ENCODE measurements at places on chromosomes 11 and 22. TPM values are rescaled to one million over a fixed set of nuclear protein-coding genes. Genes with fewer than 3 reads are reported as not detected.

GRCh38 chr22:50530877-50531545 is 1.2 kb upstream of the TYMP start:
- peak; percentile 98 for DNase-seq

- DNase-seq, result no peak
These were observed 112.0 kb upstream of the E2F8 start for GRCh38 chr11:19352771-19353160.

GRCh38 chr11:121626980-121627379 is 174.2 kb upstream of the SORL1-AS1 start:
- DNase-seq, result no peak

GRCh38 chr11:823441-824291 is 4.1 kb upstream of the CRACR2B start:
- DNase-seq, result no peak

GRCh38 chr11:17721242-17721999 is 2.0 kb downstream of the MYOD1 start:
- no peak for DNase-seq

DNA sequence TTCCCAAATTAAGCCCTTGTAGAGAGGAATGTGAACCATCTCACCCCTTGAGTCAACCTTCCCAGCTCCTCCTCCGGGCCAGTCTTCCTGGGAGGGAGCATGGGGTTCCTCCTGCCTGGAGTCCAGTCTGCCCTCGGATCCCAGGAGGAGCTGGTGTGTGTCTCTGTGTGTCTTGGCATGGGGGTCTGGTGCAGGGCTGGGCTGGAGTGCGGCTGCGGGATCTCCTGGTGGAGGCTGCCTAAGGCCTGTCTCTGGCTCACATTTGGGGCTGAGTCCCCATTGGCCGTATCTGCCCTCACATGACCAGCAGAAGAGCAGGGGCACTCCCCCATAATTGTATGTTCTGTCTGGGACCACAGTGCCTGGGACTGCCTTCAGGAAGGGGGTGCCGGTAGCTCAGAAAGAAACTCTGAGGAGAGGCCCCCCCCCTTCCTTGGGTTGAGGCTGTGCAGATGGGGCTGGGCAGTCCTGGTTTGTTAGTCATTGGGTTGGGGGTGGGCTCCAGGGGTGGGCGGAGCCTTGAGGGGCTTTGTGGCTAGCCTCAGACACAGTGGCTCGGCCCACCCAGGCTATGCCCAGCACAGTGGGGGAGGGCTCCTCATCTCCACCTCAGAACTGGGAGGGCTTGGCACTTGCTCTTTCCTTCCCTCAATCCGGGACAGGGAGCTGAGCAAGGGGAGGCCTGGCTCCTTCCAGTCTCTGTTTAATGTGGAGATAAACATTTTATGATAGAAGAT is 2.9 kb downstream of the C1QTNF5 start:
- peak; percentile 59 for DNase-seq

DNA sequence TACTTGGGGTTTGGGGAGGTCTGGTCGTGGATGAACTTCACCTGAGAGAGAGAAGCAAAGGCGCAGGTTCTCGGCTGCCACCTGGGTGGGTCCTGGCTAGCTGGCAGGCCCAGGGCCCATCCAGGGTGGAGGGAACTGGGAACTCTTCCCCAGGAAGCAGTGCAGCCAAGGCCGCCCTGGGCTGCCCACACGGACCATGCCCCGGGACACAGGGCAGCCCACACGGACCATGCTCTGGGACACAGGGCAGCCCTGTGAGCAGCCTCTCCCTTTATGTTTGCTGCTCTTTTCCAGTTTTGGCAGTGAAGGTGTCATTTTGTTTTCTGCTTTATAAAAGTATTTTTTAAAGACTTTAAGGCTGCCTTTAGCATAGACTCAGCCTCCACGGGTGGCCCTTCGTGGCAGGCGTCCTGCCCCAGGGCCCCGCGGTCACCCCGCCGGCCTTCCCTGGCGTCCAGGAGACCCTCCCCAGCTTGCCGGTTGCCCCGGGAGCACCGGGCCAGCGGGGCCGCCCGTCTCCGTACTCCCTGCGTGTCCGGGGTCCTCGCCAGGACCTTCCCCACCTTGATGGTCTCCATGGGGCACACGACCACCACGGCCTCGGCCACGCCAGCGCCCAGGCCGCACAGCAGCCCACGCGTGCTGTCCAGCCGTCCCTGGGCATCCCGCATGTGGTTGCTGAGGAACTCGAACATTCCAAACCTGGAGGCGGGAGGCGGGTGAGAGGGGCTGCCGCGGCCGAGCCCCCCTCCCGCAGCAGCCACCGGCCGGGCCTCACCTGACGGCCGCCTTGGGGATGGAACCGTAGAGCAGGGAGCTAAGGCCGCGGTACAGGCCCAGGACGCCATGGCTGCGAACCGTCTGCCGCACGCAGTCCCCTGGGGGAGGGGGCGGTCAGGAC is 1.1 kb downstream of the SLC25A1 start:
- DNase-seq, result no peak

DNA sequence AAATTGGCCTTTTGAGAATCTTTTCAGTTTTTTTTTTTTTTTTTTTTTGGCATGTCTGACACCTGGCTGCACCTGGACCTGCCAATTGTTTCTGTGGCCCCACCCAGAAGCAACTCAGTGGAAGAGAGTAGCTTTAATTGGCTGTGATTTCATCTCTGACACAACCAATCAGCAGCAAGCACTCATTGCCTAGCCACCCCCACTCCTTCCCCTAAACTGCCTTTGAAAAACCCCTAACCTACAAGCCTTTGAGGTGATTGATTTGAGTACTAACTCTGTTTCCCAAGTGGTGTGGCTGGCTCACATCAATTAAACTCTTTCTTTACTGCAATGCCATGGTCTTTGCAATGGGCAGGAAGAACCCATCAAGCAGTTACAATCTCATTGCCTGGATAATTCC is 98.2 kb upstream of the CHORDC1 start:
- no peak for DNase-seq

DNA sequence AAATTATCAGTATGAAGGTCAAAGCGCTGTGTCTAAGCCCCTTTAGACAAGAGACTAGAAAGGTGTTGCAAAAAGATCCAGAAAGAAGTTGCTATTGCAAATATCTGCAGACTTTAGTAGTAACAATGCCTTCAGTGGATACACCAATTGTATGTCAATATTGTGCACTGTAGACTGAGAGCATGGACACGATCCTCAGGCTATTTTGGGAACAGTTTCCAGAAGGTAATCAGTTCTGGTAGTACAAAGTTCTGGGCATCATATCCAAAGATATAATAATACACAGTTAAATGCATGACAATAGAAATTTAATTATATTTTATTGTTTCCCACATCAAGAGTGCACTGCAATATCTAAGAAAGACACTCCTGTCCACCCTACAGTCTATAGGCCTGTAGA is 84.1 kb upstream of the LUZP2 start:
- no peak for DNase-seq

GRCh38 chr22:20953668-20954500 is 13.2 kb upstream of the AIFM3 start:
- DNase-seq, result no peak

DNA sequence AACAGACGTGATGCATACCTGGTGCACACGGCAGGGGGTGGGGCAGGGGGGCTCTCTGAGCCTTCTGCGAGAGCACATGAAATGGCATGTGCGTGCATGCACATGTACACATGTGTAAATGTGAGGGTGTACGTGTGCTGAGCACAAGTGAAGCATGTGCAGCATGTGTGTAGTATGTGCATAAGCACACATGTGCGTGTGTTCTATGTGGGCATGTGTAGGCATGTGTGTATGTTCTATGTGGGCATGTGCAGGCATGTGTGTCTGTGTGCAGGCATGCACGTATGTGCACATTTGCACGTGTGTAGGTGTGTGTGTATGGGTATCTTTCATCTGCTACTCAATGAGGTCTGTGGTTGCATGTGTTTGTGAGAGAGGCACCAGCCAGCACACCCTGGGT is 371.2 kb downstream of the CTTN start:
- DNase-seq, result no peak

DNA sequence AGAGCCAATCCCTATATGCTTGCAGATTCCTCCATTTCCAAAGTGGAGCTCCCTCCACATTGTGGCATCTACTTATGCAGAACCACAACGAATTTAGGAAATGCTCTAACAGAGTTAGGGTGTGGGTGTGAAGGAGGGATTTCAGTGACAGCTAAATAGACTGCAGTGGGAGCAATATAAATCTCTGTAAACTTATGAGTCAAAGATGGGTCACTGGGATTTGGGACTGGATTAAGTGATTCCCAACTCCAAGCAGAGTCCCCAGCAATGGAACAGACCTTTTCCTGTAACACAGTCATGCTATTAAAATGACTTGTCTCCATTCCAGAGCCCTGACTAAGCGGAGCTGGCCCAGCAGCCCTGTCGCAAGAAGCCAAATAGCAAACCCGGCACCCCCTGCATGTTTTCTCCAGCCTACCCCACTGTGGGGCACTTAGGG is 36.6 kb downstream of the RPL27A start:
- no peak for DNase-seq

DNA sequence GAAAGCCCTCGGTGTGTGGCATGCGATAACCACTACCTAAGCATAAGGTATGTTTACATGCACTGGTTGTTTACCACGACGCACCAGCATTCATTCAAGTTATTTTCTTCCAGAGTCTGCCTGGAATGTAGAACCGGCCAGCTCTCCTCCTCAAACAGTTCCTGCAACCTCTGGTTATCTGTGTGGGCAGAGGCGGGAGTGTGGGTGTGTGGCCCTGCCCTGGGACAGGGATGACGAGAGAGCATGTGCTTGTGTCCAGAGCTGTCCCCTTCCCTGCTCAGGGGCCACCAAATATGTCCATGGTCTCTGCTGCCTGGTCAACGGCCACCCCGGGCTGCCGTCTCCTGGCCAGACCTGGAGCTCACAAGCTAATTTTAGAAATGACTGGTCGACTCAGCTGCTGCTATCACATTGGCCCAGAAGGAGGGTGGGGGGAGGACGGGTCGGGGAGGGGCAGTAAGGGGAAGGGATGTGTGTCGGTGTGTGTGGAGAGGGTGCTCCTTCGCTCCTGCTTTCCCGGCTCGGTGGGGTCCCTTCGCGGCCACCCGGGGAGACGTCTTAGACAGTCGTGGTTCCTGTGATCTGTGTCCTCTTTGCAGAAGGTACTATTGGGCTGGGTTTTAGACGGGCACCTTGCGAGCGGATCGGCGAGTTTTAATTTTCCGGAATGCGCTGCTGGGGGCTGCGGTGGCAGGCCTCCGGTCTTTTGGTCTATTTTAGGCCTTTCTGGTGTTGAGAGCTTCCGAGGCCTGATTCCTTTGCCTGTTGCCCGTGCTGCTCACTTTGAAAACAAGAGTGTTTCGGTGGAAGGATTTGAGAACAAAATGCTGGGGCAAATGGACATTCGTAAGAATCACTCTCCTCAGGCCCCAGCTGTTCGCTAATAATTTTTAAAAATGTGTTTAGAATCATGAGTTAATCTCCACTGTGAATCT is at the start of gene MYO18B:
TSS of gene MYO18B (plus strand) at position 497 of the 935 bp plus-strand sequence. CDS start 18,905 bp downstream, outside the sequence.
- DNase-seq, result no peak

Gene OR51B4
- not detected for total RNA-seq

GRCh38 chr11:2675540-2675939 is 24.3 kb downstream of the KCNQ1OT1 start:
- DNase-seq, result peak; percentile 29

- DNase-seq, result no peak
These were observed 54.6 kb upstream of the SC5D start for GRCh38 chr11:121237686-121238658.

GRCh38 chr11:29773656-29774264 is 243.1 kb downstream of the KCNA4 start:
- no peak for DNase-seq

GRCh38 chr11:129373489-129373953 is 2.1 kb upstream of the BARX2 start:
- DNase-seq, result no peak

DNA sequence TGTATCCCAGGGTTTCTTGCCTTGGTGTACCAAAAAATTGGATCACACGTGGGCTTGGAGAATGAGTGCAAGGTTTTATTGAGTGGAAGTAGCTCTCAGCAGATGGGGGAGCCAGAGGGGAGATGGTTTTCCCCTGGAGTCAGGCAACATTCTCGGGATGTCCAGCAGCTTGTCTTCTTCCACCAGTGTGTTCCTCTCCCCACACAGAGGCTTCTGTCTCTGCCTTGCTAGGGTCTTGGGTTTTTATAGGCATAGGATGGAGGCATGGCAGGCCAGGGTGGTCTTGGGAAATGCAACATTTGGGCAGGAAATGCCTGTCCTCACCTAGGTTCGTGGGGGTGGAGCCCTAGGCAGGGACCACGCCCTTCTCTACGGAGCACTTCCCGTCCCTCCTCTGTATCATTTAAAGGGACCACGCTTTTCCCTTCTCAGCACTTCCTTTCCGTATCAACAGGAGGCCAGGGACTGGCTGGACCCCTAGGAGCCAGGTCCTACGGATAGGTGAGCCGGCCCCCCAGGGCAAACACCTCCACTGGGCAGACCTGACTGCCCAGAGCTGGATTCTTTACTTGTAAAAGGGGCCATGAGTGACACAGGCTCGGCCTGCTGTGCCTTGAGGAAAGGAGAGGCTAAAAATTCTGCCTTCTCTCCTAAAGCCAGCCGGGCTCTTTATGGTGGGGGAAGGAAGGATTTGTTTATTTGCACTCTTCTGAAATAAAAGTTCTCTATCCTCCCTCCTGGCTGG is 55.3 kb upstream of the CCDC188 start:
- peak; percentile 85 for DNase-seq

Gene PAX6
- not detected for total RNA-seq

Gene TBX1
- total RNA-seq, result 15.4 TPM

Gene OR9G4
- not detected for total RNA-seq

GRCh38 chr22:26763633-26764361 is 106.4 kb downstream of the MIAT start:
- DNase-seq, result no peak

DNA sequence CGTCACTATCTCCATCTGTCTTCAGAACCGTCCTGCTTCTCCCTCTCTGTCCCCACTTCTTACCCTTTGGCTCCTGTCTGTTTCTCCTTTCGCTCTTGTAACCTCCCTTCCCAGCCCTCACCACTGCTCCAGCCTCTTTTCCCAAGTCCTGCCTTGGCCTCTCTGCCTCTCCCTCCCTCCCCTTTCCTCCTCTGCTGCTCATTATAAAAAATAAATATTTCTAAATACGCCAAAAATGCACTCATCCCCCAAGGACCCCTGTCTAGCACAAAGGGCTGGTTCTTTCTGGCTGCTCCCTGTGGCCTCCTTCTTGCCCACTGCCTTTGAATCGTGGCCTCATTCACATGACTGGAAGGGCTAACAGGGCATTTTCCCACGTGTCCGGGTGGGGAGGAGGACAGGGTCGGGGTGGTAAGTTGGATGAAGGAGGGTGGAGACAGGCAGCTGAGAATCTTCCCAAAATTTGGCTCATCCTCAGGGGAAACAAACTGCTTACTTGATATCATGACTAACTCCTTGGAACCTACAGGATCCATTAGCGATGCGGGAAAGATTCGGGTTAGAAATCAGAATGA is 26.4 kb upstream of the OAF start:
- peak; percentile 32 for DNase-seq

- peak; percentile 37 for DNase-seq
These were observed 483.0 kb downstream of the BRD1 start for GRCh38 chr22:49344656-49345055.
